Left forelimb (tissue), 1 donor: ENCODE measurements at places on chromosomes 4 and X.

DNA sequence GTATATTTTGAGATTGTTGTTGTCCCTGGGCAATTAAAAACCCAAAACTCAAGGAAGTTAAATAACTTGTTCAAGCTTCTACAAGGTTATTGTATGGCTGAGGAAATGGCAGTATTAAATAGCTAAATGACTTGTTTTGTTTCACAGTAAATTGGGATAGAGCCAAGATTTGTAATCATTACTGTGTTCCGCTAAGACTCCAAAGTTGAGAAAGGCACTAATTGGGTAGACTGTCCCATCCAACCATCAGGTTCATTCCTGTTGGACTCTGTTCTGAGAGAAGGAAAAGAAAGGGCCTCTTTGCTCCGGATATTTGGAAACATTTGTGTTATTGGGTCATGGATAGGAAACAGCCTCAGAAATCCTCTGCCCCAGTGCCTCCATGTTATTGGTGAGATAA is 82.2 kb downstream of the DCLK2 start:
- DNase-seq: no peak

GRCh38 chrX:14802943-14803710 is 69.7 kb downstream of the FANCB start:
- no peak for DNase-seq

- no peak for DNase-seq
These were observed 56.4 kb upstream of the SPOCK3 start for GRCh38 chr4:167290678-167291077.

DNA sequence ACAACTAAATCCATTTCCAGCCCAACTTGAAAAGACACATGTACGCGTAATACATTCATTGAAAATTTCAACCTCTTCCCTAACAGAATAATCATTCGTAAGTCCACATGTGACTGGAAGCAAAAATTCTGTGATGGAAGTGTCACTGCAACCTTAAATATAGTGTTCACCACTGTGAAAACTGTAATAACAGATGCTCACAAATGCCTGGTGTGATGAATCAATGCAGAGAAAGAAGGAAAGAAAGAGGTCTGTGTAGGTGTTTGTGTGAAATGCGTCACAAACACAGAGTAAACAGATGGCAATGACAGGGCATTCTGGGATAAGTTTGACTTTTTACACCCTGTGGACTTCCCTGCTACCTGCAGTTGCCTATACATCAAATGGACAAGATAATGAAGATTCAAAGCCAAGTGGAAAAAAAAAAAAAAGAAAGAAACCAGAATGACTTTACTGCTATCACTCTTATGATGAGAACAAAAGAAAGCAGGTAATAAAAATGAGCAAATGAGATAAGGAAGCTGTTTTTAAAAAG is 123.3 kb downstream of the EPHA5 start:
- DNase-seq: no peak

- no peak for DNase-seq
These were observed 455.3 kb downstream of the PDHA2 start for GRCh38 chr4:96295143-96295741.

GRCh38 chrX:136780763-136781162 is at the start of gene ARHGEF6:
Gene ARHGEF6 (minus strand): TSS chrX:136780932. CDS start chrX:136780882, 50 bp downstream.
- DNase-seq: no peak

DNA sequence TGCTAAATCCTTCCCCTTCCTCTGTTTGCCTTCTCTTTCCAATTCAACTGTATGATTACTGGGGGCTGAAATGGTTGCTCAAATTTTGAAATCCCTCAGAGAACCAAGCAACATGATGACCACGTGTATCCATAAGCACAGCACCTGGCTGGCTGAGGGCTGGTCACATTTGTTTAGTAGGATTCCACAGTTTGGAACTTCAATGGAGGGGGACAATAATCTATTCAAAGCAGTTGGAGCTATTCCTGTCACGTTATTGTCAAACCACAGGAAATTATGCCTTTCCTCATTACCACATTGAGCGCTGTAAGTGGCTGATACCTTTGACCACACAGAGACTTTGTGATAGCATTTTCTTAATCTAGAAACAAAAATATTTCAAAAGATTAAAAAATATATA is 7.0 kb downstream of the TMSB4X start:
- DNase-seq: no peak

DNA sequence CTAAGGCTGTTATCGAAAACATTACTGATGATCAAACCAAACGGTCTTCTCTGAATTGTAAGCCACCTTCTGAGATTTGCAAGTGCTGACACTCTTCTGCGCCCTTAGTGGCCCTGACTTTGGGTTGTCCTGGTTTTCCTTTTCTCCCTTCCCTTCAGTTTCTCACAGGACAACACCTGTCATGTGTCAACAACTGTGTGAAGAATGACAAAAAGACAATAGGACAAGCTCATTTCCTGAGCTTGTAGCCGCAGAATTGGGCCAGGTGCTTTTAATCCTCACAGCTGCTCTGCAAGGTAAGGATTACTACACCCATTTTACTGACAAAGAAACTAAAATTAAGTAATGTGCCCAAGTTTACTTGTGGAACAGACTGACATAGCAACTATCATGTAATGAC is 44.9 kb upstream of the TXK start:
- DNase-seq: no peak

GRCh38 chr4:159859656-159860148 is 756.8 kb downstream of the RAPGEF2 start:
- no peak for DNase-seq

- DNase-seq: no peak
These were observed 13.8 kb upstream of the PAGE5 start for GRCh38 chrX:55206162-55206941.
